GM12878 (cell line): ENCODE measurements at places on chromosomes 16 and 17. TPM values are rescaled to one million over a fixed set of nuclear protein-coding genes. Genes with fewer than 3 reads are reported as not detected.

DNA sequence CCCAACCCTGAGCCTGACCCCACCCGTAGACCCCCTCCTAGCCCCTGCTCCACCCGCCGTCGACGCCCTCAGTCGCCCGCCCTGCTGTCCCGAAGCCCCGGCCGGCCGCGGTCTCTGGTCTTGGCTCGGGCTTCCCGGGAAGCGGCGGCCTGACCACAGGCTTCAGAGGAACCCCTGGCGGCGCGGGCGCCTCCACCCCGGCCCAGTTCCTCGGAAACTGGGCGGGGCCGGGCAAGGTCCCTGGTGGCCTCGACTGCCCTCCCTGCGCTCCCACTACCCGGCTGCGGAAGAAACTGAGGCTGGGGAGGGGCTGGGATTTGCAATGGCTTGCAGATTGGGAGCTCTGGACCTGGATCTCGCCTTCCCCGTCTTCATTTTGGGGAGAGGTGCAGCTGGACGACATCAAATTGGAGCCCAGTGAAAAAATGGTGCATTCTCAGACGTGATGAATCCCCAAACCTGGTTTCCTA lies 692 bp upstream of the SOCS1 start:
- peak overlapping the region; percentile 88 for H3K4me3 ChIP-seq
- no peak for DNase-seq
- peak overlapping the region; percentile 91 for H3K27ac ChIP-seq
- H3K36me3 ChIP-seq: 0 out of 2 replicates have a peak, but pooled peaks cover 3% of the 10 kb centered on the region
- peaks cover 43% of the 10 kb centered on the region for H3K4me1 ChIP-seq
- no peaks in the 10 kb centered on the region for H3K27me3 ChIP-seq

GRCh38 chr16:89133457-89134127 lies 38.0 kb upstream of the CDH15 start:
- H3K36me3 ChIP-seq: peaks cover 23% of the 10 kb centered on the region
- H3K4me3 ChIP-seq: no peak overlapping the region
- 0 out of 2 replicates have a peak, but pooled peaks cover 2% of the 10 kb centered on the region for H3K4me1 ChIP-seq
- H3K27ac ChIP-seq: no peak overlapping the region
- no peaks in the 10 kb centered on the region for H3K27me3 ChIP-seq
- no peak for DNase-seq

DNA sequence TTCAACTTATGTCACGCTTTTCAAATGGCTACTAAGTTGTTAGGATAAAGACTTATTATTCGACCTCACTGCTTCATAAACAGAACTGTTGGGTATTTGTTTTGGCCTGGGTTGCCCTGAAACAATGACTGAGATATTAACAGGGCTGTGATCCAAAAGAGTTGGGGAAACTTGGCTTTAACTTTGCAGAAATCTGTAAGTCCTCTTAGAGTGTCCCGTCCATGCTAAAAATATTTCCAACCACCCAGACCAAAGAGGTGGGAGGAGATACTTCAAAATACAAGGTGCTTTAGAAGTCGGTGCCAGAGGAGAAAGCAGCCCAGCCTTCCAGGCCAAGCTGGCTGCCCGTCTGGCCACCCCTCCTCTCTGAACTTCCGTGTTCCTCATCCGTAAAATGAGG lies 16.1 kb upstream of the SPATA32 start:
- H3K27me3 ChIP-seq: no peaks in the 10 kb centered on the region
- peaks cover 4% of the 10 kb centered on the region; the same call in 1 of the 2 replicates for H3K4me1 ChIP-seq
- DNase-seq: no peak

GRCh38 chr17:45993962-45994627 lies 5.0 kb upstream of the STH start:
- no peak overlapping the region for H3K4me3 ChIP-seq
- no peak overlapping the region for H3K27ac ChIP-seq
- H3K27me3 ChIP-seq: no peaks in the 10 kb centered on the region
- no peaks in the 10 kb centered on the region for H3K36me3 ChIP-seq
- no peak for DNase-seq
- H3K4me1 ChIP-seq: no peaks in the 10 kb centered on the region

DNA sequence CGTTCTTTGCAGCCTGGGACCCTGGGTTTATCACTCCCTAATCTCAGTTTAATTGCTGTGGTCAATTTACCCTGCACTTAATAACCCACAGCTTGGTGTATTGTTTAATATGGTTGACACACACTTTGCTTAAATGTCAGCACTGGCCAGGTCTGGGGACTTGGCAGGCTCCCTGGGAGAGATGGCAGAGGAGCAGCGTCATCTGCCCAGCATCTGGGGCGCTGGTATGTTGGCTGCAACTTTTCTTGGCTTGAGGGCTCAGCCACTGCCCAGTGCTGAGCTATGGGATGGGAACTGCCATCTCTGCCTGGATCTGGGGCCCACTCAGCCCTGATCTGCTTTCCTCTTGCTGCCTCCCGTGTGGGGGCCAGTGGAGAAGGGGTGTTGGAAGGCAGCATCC lies 115.7 kb upstream of the IRX3 start:
- H3K27ac ChIP-seq: no peak overlapping the region
- no peak overlapping the region for H3K4me3 ChIP-seq
- no peaks in the 10 kb centered on the region for H3K27me3 ChIP-seq
- no peaks in the 10 kb centered on the region for H3K4me1 ChIP-seq
- no peaks in the 10 kb centered on the region for H3K36me3 ChIP-seq
- no peak for DNase-seq

TBX2 gene
- 0.11 and 0.13 TPM in 2 replicates for total RNA-seq

DNA sequence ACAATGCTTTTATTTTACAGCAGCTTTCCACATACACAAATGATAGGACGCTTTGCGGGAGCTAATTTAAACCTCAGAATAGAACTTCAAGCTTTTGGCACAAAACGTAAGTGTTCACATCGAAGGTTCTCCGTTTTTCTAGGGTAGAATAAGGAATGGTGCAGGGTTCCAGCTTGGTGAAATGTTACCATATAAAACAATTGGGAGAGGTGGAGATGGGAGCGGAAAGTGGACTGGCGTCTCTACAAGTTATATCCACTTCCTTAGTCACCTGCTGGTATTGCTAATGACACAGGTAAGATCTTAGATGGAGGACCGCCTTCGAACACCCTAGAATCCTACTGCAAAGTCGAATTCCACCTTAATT lies 1.7 kb upstream of the NXN start:
- H3K4me1 ChIP-seq: peaks cover 7% of the 10 kb centered on the region; the same call in 1 of the 2 replicates
- DNase-seq: no peak
- no peaks in the 10 kb centered on the region for H3K36me3 ChIP-seq
- H3K4me3 ChIP-seq: no peak overlapping the region
- no peak overlapping the region for H3K27ac ChIP-seq
- H3K27me3 ChIP-seq: peaks cover 3% of the 10 kb centered on the region; the same call in 1 of the 2 replicates

ABCA3 gene
- 15.5 and 17.6 TPM in 2 replicates for total RNA-seq

DNA sequence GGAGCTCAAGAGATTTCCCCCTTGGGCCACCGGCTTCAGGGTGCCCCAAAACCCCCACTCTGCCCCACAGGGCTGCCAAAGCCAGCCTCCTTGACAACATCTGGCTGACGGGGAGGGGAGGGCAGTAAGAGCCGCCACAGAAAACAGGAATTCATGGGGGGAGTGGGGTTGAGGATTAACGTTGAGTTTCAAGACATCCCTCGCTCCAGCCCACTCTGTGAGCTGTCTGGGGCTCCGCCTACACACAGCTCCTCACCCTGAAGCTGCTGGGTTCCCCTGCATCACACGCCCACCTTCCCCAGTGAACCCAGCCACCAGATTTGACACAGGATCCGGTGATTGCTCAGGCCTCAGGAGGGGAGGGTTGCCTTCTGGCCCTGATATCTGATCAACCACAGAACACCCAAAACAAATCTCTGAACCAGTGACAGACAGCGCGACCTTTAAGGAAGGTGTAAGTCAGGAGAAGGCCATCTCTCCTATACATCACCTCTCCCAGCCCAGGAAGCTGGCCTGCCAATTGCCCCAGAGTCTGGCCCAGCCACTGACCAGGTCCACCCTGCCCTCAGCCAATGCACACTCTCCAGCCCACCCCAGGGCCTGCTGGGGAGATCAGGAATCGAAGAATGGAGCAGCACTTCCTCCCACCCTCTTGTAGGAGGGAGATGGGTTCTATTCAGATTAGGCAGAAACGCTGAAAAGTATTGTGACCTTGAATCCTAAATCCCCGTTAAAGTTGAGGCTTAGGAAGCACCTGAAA lies 132.1 kb downstream of the CLEC16A start:
- H3K36me3 ChIP-seq: no peaks in the 10 kb centered on the region; the same call in 1 of the 2 replicates
- no peaks in the 10 kb centered on the region for H3K27me3 ChIP-seq
- H3K4me1 ChIP-seq: peaks cover 46% of the 10 kb centered on the region

TTLL6 gene
- total RNA-seq: 0.10 TPM in 1 of 2 replicates, not detected in the other

VMO1 gene
- 0.93 TPM in 1 of 2 replicates, not detected in the other for total RNA-seq

NLRC3 gene
- total RNA-seq: 17.8 and 18.2 TPM in 2 replicates

TMEM114 gene
- total RNA-seq: not detected in 2 replicates

DNA sequence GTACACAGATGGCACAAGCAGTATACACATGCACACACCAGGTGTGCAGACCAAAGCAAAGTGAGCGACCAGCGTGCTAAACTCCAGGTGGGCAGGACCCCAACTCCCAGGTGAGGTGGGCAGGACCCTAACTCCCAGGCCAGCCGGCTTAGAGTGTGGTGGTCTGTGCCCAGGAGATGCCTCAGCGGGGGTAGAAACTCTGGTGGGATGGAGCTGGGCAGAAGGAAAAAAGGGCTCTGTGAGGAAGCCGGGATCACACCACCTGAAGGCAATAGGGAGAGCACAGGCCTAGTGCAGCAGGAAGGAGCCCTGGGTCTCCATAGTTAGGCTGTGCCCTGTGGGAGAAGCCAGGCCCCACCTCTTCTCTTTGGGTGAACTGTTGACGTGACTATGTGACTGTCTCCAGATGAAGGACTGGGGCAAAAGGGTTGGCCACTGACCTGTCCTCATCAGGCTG lies 1.6 kb upstream of the FOXJ1 start:
- H3K27ac ChIP-seq: no peak overlapping the region
- H3K4me3 ChIP-seq: no peak overlapping the region
- peaks cover 31% of the 10 kb centered on the region for H3K4me1 ChIP-seq
- no peaks in the 10 kb centered on the region for H3K36me3 ChIP-seq

- no peaks in the 10 kb centered on the region for H3K4me1 ChIP-seq
- no peaks in the 10 kb centered on the region; the same call in 1 of the 2 replicates for H3K27me3 ChIP-seq
- DNase-seq: no peak
- no peak overlapping the region for H3K27ac ChIP-seq
- no peaks in the 10 kb centered on the region for H3K36me3 ChIP-seq
These were observed 123.4 kb downstream of the NTN1 start for GRCh38 chr17:9144502-9145249.

ZSCAN10 gene
- not detected in 2 replicates for total RNA-seq

DNA sequence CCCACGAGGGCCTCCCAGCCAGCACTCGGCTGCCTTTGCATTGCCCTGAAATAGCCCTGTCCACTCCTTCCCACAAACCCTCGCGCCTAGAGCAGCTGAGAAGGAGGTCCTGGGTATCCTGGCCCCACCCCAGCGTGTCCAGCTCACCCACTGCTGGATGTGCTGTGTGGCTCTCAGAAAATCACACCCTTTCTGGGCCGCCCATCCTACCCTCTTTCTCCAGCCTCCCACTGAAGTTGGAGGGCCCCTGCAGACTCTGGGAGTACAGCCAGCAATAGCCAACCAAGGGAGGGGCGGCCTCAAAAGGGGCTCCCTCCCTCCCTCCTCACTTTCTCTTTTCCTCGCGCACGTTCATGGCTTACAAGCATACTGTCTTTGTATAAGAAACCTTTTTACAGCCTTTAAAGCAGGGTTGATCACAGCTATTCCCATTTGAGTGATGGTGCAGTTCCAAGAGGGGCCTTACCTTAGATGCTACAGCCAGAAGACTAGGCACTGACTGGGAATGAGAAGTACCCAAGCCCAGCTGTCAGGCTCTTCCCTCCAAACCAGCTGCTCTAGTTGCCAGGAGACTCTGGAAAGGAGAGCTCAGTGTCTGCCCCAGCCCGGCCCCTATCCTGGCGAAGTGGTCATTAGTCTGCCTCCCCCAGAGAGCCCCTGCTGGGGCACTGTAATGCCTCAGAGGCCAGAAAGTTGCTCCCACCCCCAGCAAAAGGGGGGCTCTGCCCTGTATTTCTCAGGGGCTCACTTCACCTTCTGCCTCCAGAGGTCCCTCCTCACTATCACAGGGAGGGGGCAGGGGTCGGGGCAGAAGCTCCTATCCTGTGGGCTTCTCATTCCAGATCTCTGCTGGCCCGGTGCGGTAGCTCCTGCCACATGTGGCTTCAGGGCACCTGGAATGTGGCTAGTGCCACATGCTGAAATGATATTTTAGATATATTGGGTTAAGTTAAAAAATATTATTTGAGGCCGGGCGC lies 38.1 kb downstream of the DCAKD start:
- no peaks in the 10 kb centered on the region; the same call in 1 of the 2 replicates for H3K27me3 ChIP-seq
- H3K36me3 ChIP-seq: no peaks in the 10 kb centered on the region
- no peak overlapping the region for H3K27ac ChIP-seq
- no peak overlapping the region for H3K4me3 ChIP-seq
- H3K4me1 ChIP-seq: no peaks in the 10 kb centered on the region

C16orf86 gene
- 2.7 and 3.0 TPM in 2 replicates for total RNA-seq

GRCh38 chr16:57634171-57634570 lies 5.7 kb downstream of the ADGRG1 start:
- H3K36me3 ChIP-seq: no peaks in the 10 kb centered on the region
- H3K4me3 ChIP-seq: no peak overlapping the region
- H3K27me3 ChIP-seq: no peaks in the 10 kb centered on the region; the same call in none of the 2 replicates
- no peaks in the 10 kb centered on the region for H3K4me1 ChIP-seq
- no peak overlapping the region for H3K27ac ChIP-seq

DNA sequence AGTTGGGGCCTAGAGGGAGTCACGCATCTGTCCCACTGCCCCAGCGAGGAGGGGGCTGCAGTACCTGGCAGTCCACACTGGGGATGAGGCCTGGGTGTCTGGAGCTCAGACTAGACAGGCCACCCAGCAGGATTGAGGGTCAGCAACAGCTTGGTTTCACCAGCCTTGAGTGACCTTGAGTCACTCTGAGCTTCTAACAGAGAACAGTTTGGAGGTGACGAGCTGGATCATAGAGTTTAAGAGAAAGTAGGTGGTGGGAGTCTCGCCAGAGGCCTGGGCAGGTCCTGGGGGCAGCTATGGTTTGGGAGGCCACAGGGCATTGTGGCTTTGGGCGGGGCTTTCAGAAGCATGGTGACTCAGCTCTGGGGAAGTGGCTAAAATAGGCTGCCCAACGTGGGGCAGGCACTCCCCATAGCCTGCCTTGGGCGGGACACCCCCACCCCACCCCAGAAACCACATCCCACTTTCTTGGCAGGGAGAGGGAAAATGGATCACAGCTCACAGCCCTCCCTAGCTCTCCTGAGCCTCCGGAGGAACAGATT lies 20.5 kb downstream of the CDC42EP4 start:
- peak; percentile 70 for DNase-seq
- H3K4me3 ChIP-seq: peak overlapping the region; percentile 59; the same call in 1 of the 2 replicates
- peaks cover 1% of the 10 kb centered on the region for H3K36me3 ChIP-seq
- H3K27ac ChIP-seq: peak overlapping the region; percentile 87
- peaks cover 27% of the 10 kb centered on the region for H3K4me1 ChIP-seq

- H3K27me3 ChIP-seq: no peaks in the 10 kb centered on the region
- no peaks in the 10 kb centered on the region for H3K36me3 ChIP-seq
- H3K4me3 ChIP-seq: no peak overlapping the region
- no peak overlapping the region for H3K27ac ChIP-seq
These were observed 7.6 kb downstream of the CCDC57 start for GRCh38 chr17:82204831-82205719.

- H3K36me3 ChIP-seq: no peaks in the 10 kb centered on the region
- H3K4me3 ChIP-seq: no peak overlapping the region
- no peak overlapping the region for H3K27ac ChIP-seq
- H3K27me3 ChIP-seq: 0 out of 2 replicates have a peak, but pooled peaks cover 3% of the 10 kb centered on the region
- H3K4me1 ChIP-seq: peaks cover 6% of the 10 kb centered on the region
These were observed 5.0 kb downstream of the HAS3 start for GRCh38 chr16:69110406-69110805.

GRCh38 chr16:70162041-70162451 lies 11.5 kb upstream of the CLEC18C start:
- H3K4me1 ChIP-seq: no peaks in the 10 kb centered on the region
- no peak overlapping the region for H3K4me3 ChIP-seq
- no peaks in the 10 kb centered on the region for H3K27me3 ChIP-seq
- H3K27ac ChIP-seq: no peak overlapping the region
- DNase-seq: no peak

- H3K36me3 ChIP-seq: no peaks in the 10 kb centered on the region
- no peaks in the 10 kb centered on the region for H3K4me1 ChIP-seq
- no peak for DNase-seq
- no peak overlapping the region for H3K27ac ChIP-seq
- H3K4me3 ChIP-seq: no peak overlapping the region
These were observed 58.9 kb downstream of the NDEL1 start for GRCh38 chr17:8494506-8495111.

FZD2 gene
- 4.2 and 4.3 TPM in 2 replicates for total RNA-seq
